Renal cortical epithelial cell (primary cell): ENCODE measurements at places on chromosomes 7 and 10. TPM values are rescaled to one million over a fixed set of nuclear protein-coding genes. Genes with fewer than 3 reads are reported as not detected.

TRIM74 gene
- 0.20 TPM in 1 of 2 replicates, not detected in the other for total RNA-seq

TMEM270 gene
- total RNA-seq: not detected in 2 replicates

GRCh38 chr10:52443419-52444388, 129.6 kb downstream of the DKK1 start:
- DNase-seq: peak; percentile 88

GRCh38 chr10:29554660-29555059, 80.1 kb downstream of the SVIL start:
- no peak for DNase-seq

DNA sequence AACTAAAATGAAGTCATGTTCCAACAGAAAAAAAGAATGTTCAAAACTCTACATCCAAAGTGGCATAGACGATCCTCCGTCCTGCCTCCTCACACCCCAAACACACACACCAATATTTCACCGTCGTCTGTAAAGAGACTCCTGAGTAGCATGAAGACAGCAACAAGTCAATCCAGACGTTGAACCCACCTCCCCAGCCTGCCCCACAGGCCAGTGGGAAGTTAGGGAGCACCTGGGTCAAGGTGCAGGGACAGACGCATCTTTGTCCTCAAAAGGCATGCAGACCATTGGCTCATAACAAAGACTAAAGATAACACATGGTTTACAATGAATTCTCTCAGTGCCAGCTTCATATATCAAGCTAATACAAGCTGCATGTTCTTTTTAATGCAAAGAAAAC, 396.5 kb downstream of the TCERG1L start:
- no peak for DNase-seq

TNS3 gene
- total RNA-seq: 30.4 and 210 TPM in 2 replicates
